Mucosa of descending colon (tissue), 3 donors: ENCODE measurements at places on chromosomes 3 and 15. TPM values are rescaled to one million over a fixed set of nuclear protein-coding genes. Genes with fewer than 3 reads are reported as not detected.
A peak's percentile ranks its signal among the peaks of the same experiment; 100 is the strongest.

CNTN6 gene
- total RNA-seq, result 0.32 TPM

DNA sequence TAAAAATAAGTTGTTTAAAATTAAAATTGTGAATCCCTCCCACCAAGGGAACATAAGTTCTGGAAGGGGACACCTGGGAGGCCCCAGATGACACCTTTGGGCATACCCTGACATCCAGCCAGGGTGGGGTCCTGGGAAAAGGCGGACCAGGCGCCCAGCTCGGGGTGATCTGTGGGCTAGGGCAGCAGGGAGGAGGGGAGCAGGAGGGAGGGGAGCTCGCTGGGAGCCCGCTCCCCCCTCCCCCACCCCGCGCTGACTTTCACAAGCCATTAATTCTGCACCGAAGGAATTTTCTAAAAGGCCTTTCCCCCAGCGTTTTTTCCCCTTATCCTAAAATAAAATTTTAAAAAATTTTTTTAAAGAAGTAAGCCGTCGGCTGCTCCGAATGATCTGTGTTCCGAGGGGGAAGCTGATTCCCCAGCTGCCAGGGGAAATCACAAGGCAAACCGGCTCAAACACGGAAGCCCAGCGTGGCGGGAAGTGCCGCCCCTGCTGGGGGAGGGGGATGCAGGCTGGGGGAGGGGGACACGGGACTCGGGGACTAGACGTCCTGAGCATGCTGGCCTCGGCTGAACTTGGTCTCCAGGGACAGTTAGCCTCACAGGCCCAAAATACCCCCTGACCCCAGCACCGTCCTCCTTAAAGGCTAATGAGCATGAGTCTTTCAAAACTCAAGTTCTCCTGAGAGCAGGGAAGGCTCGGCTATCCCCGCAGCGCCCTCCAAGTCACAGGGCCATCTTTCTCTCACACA is 13.9 kb downstream of the PLXND1 start:
- no peak for DNase-seq

- DNase-seq, result no peak
Measured at GRCh38 chr3:12758025-12758781, 856 bp downstream of the TMEM40 start.

DNA sequence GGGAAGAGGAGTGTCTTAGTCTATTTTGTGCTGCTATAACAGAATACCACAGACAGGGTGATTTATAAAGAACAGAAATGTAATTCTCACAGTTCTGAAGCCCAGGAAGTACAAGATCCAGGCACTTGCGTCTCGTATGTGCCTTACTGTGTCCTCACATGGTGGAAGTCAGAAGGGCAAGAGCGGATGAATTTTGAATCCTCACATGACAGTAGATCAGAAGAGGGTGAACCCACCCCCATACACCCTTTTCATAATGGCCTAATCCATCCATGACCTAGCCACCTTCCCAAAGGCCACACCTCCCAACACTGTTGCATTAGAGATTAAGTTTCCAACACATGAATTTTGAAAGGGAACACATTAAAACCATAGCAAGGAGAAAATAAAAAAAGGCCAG is 18.7 kb upstream of the ANXA2 start:
- DNase-seq, result no peak

DNA sequence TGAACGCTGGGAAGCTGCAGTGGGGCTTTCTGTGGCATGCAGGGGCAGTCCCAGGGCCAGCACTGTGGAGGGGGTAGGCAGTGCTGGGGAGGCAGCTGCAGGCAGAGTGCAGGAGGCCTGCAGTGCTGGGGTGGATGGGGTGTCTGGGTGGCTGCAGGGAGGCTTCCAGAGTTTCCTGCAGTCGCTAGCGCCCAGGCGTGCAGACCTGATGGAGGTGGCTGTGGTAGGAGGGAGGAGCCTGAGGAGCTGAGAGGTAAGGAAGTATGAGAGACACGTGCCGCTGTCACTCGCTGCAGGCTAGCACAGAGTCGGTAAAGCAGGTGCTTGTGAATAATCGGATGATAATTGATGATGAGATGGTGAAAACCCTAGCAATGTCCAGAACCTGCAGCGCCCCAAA is 16.3 kb downstream of the SYNM start:
- no peak for DNase-seq

DNA sequence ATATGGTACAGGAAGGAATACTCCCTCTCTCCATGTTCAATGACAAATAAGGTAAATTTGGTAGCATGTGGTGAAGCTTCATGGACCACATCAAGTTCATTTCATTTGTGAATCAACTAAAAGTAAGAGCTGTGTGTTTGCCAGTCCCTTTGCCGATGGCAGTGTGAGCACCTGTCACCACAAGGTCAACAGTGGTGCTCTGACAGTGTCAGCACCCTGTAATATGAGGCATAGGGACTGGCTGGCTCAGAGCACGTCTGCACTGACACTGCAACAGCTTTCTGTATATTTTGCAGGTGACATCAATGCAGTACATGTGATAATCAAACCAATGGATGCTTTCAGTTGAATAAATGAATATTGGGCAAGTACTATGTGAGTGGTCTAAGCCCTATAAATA is 852.4 kb downstream of the TUSC7 start:
- DNase-seq, result no peak

- DNase-seq, result no peak
Measured at GRCh38 chr3:10349801-10350200, 28.9 kb upstream of the SEC13 start.

GRCh38 chr3:17631609-17632008 is 110.8 kb downstream of the TBC1D5 start:
- no peak for DNase-seq

GRCh38 chr3:14402304-14402811 is at the start of gene SLC6A6:
Gene SLC6A6 (plus strand): TSS chr3:14402606. CDS start chr3:14443635, 41,029 bp downstream.
- peak; percentile 96 for DNase-seq

- no peak for DNase-seq
Measured at GRCh38 chr15:95068701-95069521, 837.5 kb downstream of the MCTP2 start.

DNA sequence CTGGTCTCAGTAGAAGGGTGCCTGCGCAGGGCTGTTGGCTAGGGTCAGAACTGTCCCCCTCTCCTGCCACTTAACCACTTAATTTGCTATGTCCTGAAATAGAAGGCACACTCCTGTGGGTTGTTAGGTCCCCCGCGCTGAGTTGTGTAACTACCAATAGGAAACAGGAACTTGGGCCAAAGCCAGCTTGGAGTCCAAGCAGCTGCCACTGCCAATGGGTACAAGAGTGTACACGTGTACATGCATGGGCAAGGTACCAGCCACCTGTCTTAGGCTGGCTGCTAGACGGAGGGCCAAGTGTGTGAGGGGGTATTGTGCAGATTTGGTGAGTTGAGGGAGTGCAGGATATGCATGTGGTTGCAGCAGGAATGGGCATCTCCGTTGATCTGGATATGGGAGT is 29.7 kb upstream of the POLG start:
- DNase-seq, result no peak

DNA sequence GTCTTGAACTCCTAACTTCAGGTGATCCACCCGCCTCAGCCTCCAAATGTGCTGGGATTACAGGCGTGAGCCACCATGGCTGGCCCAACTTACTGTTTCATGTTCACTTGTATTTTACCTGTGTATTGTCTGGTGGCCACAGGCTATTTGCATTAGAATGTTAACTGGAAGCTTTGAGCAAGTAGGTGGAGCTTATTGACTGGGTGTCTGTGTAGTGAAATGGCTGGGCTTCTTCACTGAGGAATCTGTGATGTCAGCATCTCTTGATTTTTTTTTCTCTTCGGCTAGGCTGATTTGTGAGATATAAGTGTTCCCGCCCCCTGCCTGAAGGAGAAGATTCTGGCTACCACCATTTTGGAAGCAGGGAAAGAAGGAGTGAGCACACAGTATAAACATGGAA is 237.8 kb upstream of the PEX5L start:
- DNase-seq, result no peak

MKRN3 gene
- 0.61 TPM for total RNA-seq

CYP8B1 gene
- not detected for total RNA-seq

DNA sequence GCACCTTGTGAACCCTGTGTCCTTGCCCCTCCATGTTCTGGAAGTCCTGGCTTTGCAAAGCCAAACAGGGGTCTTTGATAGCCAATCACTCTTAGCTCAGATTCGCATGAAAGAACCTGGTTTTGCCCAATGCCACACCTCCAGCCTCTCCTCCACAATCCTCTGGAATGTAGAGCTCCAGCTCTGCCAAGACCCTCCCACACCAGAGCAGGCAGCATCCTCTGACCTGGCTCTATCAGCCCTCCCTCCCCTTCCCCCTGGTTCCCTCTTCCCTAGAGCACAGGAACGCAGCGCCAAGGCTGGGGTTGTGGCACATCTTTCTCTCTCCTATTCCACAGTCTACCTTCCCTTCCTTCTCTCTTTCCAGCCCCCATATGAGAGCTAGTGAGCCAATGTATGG is 133.3 kb downstream of the RPLP1 start:
- DNase-seq, result no peak

CPEB1 gene
- 1.4 TPM for total RNA-seq

OR5K2 gene
- total RNA-seq, result not detected

DNA sequence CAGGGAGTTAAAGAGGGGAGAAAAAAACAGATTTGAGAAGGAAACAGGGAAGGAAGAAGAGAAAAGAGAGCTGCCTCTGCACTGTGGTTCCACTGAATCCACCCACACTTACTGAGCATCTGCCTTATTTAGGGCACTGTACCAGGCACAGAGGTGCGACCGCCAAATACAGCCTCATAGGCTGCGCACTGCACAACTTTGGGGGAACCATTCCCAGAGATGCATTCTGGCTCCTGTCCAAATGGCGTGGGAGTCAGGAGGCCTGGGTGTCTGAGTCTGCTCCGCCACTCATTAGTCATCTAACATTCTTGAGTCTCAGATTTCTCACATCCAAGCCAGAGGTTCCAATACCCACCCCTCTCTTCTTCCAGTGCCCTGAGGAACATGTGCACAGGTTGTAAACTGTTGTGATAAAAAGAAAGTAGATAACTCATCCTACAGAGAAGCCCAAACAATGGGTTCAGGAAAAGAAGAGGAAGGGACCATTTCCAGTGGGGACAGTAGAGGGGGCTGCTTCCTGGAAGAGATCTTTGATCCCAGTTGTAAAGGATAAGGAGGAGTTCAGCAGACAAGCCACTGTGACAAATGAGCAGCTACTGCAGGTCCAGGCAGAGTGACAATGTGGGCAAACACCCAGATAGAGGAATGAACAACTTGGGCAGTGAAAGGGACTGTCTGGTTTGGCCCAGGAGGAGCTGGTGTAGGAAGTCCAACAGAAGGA is 254.6 kb downstream of the UACA start:
- no peak for DNase-seq

CCR2 gene
- 1.2 TPM for total RNA-seq

DNA sequence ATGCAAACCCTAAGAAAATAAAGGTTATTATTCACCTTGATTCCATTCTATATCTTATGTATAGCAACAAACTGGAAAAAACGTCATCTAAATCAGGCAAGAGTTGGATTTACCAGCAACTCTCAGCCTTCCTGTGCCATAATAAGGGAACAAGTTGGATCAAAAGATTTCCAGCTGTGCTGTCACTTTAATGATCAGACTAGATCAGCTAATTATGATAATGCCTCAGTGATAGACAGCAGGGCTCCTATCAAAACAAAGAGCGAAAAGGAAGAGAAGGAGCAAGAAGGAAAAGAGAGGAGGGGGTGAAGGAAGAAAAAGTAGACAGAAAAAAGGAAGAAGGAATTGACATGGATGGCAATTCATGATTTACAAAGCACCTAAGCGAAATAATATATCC is 36.7 kb upstream of the BCL6 start:
- DNase-seq, result no peak

GRCh38 chr3:46607603-46608028 is 4.7 kb upstream of the FAM240A start:
- no peak for DNase-seq

DNA sequence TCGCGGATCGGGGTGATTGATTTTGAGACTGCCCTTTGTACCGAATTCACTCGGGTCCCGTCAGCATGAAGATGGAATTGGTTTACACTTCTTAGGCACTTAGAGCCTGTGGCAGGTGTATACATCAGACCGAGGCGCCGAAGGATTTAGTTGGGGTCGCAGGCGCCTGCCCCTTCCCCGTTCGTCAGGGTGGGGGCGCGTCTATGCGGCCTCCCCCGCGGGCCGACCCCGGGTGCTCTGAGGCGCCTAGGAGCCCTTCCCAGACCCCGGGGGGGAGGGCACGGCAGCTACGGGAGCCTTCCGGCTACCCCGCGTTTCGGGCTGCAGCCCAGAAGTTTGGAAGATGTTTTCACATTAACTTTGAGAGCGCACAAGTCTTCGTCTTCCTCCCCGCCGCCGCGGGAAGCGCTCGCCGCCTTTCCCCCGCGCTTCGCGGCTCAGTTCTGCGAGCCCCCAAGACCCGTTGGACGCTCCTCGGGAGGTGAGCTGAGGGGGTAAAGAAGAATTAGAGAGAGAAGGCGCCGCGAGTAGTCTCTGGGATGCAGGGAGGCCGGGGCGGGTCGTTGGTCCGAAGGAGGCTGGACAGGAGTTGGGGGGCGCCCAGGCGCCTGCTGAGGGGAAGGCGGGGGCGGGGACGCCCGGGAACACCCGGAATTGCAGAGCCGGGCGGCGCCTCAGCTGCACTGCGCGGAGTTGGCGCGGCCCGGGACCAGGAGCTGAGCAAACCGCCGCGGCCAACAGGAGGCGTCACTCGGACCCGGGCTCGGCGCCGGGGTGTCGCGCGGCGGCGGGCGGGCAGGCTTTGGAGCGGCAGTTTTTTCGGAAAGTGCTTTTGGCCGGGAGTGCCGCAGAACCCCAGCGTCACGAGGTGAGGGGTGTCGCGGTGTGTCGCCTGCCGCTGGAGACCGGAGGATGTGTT is 780 bp downstream of the TIPARP start:
- peak; percentile 80 for DNase-seq

GRCh38 chr15:28043691-28044091 is 55.4 kb downstream of the OCA2 start:
- DNase-seq, result no peak

GRCh38 chr3:2847062-2847841 is 262.9 kb downstream of the IL5RA start:
- DNase-seq, result no peak

GRCh38 chr3:155356594-155357370 is 63.3 kb upstream of the STRIT1 start:
- DNase-seq, result no peak

GRCh38 chr3:38117748-38118420 is 19.0 kb downstream of the ACAA1 start:
- peak; percentile 85 for DNase-seq

DNA sequence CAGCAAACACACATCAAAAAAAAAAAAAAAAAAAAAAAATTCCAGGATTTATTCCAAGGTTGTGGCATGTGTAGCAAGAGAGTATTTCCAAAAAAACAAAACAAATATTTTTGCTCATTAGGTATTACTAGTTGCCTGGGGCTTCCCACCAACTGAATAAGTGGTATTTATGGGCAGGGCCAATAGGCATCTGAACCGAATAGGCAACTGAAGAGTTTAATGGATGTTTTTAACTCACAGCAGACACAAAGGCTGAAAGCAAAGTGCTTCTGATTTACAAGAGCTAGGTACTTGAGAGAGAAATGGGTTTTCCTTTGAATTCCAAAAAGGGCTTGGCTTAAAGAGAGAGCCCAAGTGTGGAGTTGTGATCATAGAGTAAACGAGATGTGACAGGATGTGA is 21.4 kb downstream of the EIF4E3 start:
- DNase-seq, result no peak

DNA sequence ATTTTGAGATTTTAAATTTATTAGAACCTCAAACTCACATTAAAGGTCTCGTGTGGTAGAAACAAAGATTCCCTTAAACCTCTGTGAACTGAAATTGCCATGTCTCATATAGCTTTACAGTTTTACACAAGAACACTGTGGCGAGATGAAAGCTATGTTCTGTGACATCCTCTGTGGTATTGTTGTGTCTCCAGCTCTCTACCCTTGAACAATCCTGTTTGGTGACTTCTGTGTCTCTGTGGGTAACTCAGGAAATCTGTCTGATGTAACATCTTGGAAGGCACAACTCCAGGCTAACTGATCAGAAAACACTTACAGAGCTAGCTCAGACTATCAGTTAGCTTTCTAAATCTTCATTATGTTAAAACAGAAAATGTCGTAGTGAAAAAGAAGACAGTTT is 318.8 kb upstream of the GBE1 start:
- no peak for DNase-seq
